Left ventricle myocardium inferior (tissue), 1 donor: ENCODE measurements at places on chromosomes 16 and 17. TPM values are rescaled to one million over a fixed set of nuclear protein-coding genes. Genes with fewer than 3 reads are reported as not detected.

The MAPT gene
- total RNA-seq, result 28.6 TPM

GRCh38 chr16:84589975-84590719 is 27.7 kb downstream of the COTL1 start:
- no peaks in the 10 kb centered on the region for H3K4me1 ChIP-seq
- H3K27me3 ChIP-seq, result no peaks in the 10 kb centered on the region
- DNase-seq, result no peak
- H3K4me3 ChIP-seq, result no peak overlapping the region
- no peaks in the 10 kb centered on the region for H3K36me3 ChIP-seq
- H3K27ac ChIP-seq, result no peak overlapping the region

The WNT9B gene
- 0.85 TPM for total RNA-seq

GRCh38 chr17:37813751-37814150 is 68.9 kb upstream of the HNF1B start:
- H3K4me3 ChIP-seq, result no peak overlapping the region
- no peaks in the 10 kb centered on the region for H3K36me3 ChIP-seq

The CCL8 gene
- 0.41 TPM for total RNA-seq

DNA sequence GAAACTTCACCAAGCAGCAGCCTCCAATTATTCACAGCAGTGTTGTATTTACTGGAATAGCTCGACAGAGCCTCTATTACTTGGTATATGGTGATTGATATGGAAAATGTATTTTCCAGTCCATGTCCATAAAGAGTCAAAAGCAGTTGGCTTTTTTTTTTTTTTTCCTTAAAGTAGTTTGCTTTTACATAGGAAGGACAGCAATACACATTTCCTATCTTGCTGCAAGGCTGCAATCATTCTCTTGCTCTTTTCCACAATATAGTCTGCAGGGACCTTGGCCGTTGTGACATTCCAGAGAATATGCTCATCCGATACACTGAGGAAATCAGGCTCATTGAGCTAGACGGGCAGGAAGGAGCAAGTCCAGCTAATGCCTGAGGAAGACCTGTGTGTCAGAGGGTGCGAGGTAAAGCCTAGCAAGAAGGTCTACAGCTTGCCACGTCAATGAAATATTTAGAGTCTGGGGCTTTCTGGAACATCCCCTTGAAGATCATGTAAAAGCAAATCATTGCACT is 131.1 kb downstream of the ENGASE start:
- no peak overlapping the region for H3K4me3 ChIP-seq
- no peaks in the 10 kb centered on the region for H3K36me3 ChIP-seq
- no peak overlapping the region for H3K27ac ChIP-seq
- H3K4me1 ChIP-seq, result no peaks in the 10 kb centered on the region

- H3K27me3 ChIP-seq, result no peaks in the 10 kb centered on the region
- H3K36me3 ChIP-seq, result no peaks in the 10 kb centered on the region
- no peak for DNase-seq
- H3K27ac ChIP-seq, result peak overlapping the region; percentile 92
Measured at GRCh38 chr17:64017381-64017980, 3.0 kb downstream of the ICAM2 start.

- DNase-seq, result no peak
- H3K4me3 ChIP-seq, result no peak overlapping the region
- H3K27ac ChIP-seq, result no peak overlapping the region
- H3K27me3 ChIP-seq, result peaks cover 29% of the 10 kb centered on the region
- H3K36me3 ChIP-seq, result peaks cover 23% of the 10 kb centered on the region
Measured at GRCh38 chr17:30243568-30243967, 8.1 kb upstream of the SLC6A4 start.

- peaks cover 31% of the 10 kb centered on the region for H3K4me1 ChIP-seq
- H3K4me3 ChIP-seq, result peak overlapping the region; percentile 66
- H3K27ac ChIP-seq, result no peak overlapping the region
- peaks cover 47% of the 10 kb centered on the region for H3K27me3 ChIP-seq
Measured at GRCh38 chr16:1991135-1991551, 1.4 kb downstream of the SYNGR3 start.

GRCh38 chr16:5028950-5029475 is 4.7 kb downstream of the NAGPA start:
- H3K4me3 ChIP-seq, result no peak overlapping the region
- H3K27ac ChIP-seq, result no peak overlapping the region
- H3K36me3 ChIP-seq, result peaks cover 22% of the 10 kb centered on the region

DNA sequence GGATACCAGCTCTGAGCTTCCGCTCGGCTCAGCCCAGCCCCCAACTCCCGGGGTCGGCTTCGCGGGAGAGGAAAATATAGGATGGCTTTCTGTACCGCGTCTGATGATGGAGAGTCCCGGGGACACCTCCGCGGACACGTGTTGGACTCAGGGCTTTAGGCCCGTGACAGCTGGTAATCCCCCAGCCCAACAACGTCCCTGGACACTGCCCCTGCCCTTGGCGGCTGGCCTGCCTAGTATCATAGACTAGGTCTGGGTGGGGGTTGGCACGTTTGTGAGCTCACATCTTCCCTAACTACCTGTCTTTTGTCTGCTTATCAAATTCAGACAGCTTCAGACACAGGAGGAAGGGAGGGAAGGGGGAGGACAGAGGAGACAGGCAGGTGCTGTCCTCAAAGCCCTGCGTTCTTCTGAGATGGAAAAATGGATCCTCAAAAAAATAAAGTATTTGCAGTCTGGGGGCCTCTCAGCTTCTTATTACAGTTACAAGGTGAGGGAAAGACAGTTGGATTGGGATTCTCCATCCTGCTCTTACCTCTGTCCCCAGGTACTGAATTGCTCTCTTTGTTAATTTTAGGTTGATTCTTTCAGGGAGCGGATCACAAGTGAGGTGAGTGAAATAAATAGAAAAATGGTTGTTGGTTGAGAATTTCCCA is 698 bp downstream of the PSME3 start:
- no peak for DNase-seq
- H3K36me3 ChIP-seq, result peaks cover 43% of the 10 kb centered on the region
- H3K4me3 ChIP-seq, result peak overlapping the region; percentile 86
- H3K27ac ChIP-seq, result peak overlapping the region; percentile 90
- H3K4me1 ChIP-seq, result peaks cover 32% of the 10 kb centered on the region

DNA sequence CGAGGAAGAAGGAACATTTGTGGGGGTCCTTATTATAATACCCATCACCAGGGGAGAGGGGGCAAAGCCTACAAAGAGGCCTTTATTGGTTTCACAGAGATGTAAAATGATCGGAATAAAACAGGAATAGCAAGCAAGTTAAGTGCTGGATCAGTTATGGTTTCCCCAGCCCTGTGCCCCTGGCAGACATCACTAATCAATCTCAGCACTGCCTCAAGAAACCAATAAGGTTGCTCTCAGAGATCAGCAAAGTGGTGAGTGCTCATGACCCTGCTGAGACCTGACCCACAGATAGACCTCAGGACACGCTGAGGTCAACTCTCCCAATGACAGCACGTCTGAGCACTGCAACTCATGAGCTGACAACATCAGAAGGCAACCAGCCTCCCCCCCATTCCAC is 66.3 kb downstream of the ZNF423 start:
- no peaks in the 10 kb centered on the region for H3K36me3 ChIP-seq
- no peaks in the 10 kb centered on the region for H3K4me1 ChIP-seq
- H3K27ac ChIP-seq, result peak overlapping the region; percentile 55

- DNase-seq, result no peak
- no peak overlapping the region for H3K27ac ChIP-seq
- no peaks in the 10 kb centered on the region for H3K27me3 ChIP-seq
- H3K4me3 ChIP-seq, result no peak overlapping the region
Measured at GRCh38 chr16:16877061-16877460, 498.1 kb downstream of the NPIPA7 start.

DNA sequence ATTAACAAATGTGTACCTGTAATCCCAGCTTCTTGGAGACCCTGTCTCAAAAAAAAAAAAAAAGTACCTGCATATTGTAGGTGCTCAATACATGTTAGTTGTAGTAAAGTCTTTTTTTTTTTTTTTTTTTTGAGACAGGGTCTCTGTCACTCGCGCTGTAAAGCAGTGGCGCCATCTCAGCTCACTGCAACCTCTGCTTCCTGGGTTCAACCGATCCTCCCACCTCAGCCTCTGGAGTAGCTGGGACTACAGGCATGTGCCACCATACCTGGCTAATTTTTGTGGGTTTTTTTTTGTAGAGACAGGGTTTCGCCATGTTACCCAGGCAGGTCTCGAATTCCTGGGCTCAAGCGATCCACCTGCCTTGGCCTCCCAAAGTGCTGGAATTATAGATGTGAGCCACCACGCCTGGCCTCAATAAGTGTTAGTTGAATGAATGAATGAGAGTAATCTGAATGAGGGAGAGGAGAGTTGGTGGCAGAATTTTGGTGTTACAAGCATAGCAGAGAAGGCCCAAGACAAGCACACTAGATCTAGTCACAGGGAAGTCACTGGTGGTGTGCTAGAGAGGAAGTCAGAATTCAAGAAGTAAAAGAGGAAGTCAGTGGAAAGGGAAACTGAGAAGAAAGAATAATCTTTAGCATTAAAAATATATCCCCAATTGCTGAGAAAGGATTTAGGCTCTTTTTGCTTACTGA is 9.4 kb upstream of the MYL4 start:
- peak overlapping the region; percentile 2 for H3K27ac ChIP-seq
- H3K27me3 ChIP-seq, result no peaks in the 10 kb centered on the region
- H3K4me3 ChIP-seq, result no peak overlapping the region
- no peak for DNase-seq
- no peaks in the 10 kb centered on the region for H3K36me3 ChIP-seq
- H3K4me1 ChIP-seq, result peaks cover 13% of the 10 kb centered on the region
